ENCODE measurements at places on chromosomes 7 and 10.

DNA sequence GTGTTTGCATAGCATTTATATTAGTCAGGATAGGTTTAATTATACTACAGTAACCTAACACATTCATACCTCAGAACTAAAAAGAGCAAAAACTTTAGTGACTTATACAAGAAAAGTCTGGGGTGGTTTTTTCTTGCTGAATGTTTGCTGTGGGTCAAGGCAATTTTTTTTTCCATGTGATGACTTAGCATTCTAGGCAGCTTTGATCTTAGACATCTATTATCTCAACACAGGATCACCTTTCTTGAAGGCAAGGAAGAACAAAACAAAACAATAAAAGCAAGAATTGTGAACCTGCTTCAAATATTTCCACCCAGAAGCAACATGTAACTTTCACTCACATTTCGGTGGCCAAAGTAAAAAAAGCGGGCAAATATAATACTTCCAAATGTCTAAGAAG is 20.7 kb upstream of the CBLL1 start:
- no peak for DNase-seq

GRCh38 chr10:76040107-76040829 is 608.8 kb downstream of the LRMDA start:
- no peak for DNase-seq

DNA sequence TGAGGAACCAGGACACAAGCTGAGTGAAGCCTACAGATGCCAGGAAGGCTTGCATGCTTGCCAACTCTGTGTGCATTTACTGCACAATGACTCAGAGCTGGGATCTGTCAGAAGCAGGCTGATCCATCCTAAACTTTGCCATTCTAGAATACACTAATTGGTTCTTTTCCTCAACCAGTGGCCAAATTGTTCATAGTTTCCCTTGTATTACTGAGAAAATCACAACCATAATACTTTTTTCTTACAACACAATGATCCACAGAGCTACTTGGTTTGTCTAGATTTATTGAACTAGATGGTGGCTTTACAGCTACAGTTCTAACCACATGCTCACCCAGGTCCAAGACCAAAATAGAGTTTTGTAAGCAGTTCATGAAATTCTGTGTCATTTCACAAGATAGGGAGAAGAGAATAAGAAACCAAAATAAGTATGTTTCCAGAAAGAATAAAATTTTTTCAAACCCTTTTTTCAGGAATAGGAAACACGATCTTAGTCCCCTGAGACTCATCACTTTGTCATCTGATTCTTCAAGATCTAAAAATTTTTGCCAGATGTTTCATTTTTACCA is 21.0 kb upstream of the LRRC17 start:
- DNase-seq, result no peak

- DNase-seq, result peak; percentile 57
These were observed 46.0 kb downstream of the ZNF777 start for GRCh38 chr7:149414745-149415390.

DNA sequence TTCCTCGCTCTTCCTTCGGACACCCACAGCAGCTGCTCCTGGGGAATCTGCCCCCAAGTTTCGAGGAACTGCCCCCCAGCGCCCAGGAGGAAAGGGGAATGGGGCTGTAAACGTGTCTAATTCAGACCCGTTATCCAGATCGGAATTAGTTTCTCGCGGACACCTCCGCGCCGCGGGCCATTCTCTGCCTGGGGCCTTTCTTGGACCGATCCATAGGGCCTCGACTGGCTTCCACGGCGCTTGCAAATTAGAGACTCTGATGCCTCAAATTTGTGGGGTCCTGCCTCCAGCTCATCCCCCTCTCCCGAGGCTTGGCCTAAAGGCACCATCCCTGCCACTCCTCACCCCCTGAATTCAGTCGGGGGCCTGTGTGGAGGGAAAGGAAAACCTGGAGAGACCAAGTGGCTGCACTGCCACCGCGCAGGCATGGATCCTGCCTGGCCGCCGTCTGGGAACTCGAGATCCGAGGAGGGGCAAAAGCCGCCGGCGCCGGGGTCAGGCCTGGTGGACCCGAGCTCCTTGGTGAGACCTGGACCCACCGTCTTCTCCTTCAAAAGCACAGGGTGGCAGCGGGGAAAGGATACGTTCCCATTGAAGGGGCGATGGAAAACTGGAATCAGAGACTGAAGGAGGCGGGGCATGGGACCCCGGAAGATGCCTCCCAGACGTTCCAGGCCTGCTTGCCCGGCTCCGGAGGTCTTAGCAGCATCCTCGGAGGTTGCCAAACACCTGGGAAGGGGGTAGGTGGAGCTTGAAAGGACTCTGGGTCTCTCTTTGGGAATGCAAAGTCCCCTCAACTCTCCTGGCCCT is 13.7 kb downstream of the LBX1 start:
- no peak for DNase-seq

Measured in omental fat pad (tissue), 4 donors.